ENCODE measurements at places on chromosomes 11 and 22. TPM values are rescaled to one million over a fixed set of nuclear protein-coding genes. Genes with fewer than 3 reads are reported as not detected.

The CLCF1 gene
- 6.2 TPM for total RNA-seq

The CYTH4 gene
- total RNA-seq: 0.47 TPM

The RAG2 gene
- not detected for total RNA-seq

The TNNT3 gene
- not detected for total RNA-seq

The RAPSN gene
- total RNA-seq: not detected

The SOX6 gene
- 0.29 TPM for total RNA-seq

The PNPLA3 gene
- total RNA-seq: 6.2 TPM

The OR56B1 gene
- not detected for total RNA-seq

- no peak for DNase-seq
Observed at GRCh38 chr22:19595532-19595931, 71.3 kb upstream of the CLDN5 start.

GRCh38 chr11:58004664-58005063 lies 19.0 kb upstream of the OR9Q1 start:
- DNase-seq: peak; percentile 96

GRCh38 chr11:76501526-76502202 lies 56.8 kb downstream of the EMSY start:
- no peak for DNase-seq

- no peak for DNase-seq
Observed at GRCh38 chr11:83034673-83035014, 37.1 kb downstream of the RAB30 start.

DNA sequence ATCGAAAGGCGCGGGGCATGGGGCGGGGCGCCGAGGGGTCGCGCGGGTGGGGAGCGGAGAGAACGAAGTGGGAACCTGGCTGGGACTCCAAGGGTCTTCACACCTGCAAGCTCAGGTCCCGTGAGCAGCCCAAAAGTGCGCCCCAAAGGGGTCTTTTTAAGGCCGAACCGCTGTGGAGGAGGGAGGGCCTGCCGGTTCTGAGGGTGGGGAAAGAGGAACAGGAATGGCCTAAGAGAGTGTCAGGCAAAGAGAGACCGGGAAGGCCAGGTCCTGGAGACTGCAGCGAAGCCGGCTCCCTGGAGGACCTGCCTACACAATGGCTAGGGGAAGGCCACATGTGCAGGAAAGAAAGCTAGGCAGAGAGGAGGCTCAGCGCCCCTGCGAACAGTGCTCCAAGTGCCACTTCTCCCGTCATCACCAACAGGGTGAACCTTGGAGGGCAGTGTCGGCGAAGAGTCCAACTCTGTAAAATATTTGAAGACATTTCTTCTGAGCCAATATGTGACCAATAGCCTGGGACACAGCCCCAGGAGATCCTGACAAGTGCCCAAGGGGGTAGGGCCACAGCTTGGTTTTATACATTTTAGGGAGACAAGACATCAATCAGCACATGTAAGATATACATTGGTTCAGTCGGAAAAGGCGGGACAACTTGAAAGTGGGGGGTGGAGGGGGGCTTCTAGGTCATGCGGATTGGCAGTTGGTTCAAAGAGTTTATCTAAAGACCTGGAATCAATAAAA lies 710 bp upstream of the DGCR2 start:
- no peak for DNase-seq

DNA sequence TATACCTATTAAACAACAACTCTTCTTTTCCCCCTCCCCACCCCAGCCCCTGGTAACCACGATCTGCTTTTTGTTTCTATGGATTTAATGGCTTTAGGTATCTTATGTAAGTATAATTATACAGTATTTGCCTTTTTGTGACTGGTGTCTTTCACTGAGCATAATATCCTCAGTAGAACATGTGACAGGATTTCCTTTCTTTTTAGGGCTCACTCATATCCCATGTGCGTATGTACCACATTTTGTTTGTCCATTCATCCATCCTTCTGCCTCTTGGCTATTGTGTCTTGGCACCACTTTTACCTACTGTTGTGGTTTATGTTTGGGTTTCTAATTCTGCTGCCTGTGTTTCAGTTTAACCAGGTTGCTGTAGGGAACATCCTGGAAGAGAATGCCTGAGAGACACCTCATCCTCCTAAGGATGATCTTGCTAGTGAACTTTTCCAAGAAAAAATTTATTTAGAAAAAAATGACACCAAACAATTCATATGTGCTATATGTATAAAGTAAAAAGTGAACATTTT lies 77.6 kb upstream of the SESN3 start:
- no peak for DNase-seq

- DNase-seq: peak; percentile 96
Observed at GRCh38 chr11:9716275-9717039, 52.6 kb downstream of the SWAP70 start.

All from glomerular endothelial cell (primary cell).